ENCODE measurements at places on chromosomes 12 and 14.

DNA sequence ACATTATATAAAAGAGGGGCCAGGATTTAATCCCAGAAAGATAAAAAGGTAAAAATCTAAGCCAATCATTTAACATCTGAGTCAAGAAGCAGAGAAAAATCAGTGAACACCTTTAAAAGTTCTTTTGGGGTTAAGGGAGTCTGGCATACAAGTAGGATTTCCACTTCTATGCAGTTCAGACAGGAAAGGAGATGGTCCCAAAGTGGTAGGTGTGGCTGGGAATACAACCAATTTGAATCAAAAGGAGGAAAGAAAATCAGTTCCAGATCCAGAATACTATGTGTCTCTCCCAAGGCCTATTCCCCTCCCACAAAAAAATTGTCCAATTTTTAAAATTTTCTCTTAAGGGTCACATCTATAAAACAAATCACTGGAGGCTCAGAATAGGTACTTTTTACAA, 167.4 kb downstream of the PHLDA1 start:
- DNase-seq, result no peak

DNA sequence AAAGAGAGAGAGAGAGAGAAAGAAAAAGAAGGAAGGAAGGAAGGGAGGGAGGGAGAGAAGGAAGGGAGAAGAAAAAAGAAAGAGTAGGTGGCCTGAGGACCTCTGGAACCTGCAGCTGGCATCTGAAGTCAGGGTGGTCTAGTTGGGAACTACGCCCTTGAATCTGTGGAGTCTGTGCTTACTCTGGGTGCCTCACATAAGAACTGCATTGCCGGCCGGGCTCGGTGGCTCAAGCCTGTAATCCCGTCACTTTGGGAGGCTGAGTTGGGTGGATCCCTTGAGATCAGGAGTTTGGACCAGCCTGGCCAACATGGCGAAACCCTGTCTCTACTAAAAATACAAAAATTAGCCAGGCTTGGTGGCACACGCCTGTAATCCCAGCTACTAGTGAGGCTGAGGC, 10.0 kb upstream of the NRDE2 start:
- DNase-seq, result no peak

DNA sequence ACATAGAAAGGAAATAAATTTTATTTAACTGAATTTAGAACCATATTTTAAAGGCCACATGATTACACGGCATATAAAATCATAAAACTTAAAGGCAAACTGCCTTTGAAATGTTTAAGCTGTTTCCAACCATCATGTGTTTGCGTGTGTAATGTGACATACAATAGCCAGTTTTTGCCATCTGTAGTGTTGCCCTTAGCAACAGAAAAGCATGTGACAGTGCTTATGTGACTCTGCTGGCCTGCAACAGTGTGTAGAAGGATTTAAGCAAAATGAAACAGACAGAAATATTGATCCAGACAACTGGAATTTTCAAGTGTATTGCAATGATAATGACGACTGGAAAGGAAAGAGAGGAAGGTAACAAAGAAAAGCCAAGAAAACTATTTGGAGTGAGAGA, 49.5 kb downstream of the TSPAN19 start:
- DNase-seq, result no peak

DNA sequence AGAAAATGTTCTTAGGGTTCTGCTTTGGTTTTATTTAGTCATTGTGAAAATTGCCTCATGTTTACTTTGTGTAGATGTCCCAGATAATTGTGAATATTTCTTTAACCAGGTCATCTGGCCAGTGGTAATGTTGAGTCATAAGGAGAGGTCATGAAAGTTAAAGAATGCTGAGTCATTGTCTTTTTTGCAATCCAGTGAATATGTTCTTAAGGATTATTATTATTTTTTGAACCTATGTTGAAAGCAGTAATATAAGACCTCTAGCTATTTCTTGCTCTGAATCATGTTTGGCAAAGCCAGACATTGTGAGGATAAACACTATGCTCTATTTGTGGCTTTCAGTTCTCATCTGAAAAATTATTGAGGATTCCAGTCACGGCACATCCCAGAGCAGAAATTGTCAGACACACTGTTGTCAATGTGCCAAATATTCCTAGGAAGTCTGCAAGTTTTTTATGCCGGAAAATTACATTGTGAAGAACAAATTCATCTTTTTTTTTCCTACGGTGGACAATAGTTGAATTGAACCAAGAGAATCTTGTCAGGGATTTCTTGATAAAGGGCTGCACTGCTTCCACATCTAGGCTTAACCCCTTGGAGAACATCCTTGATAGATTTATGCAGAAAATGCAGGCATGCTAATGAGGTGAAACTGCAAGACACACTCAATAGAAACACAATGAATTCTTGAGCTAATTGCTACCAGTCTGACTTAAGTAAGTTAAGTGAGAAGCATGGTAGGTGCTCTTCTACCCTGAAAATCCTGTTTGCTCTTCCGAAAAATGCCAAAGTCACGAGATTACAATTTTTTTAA, 369.6 kb downstream of the ATP23 start:
- DNase-seq, result no peak

DNA sequence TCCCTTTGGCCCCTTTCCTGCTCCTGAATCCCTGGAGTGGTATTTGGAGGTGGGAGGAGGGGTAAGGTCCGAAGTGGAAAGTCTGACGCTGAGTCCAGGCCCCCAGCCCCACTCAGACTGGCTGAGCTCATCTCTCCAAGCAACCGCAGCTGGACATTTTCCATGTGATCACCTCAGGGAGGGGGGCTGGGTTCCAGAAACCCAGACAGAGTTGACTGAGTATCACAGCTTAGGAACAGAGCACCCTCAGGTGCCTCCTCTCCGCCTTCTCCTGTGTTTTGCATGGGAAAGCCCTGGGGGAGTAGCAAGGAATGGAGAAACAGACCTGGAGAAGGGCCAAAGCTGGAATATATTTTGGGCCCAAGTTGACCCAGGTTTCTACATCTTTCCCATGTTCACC, 8.0 kb upstream of the ITGA5 start:
- DNase-seq, result no peak

DNA sequence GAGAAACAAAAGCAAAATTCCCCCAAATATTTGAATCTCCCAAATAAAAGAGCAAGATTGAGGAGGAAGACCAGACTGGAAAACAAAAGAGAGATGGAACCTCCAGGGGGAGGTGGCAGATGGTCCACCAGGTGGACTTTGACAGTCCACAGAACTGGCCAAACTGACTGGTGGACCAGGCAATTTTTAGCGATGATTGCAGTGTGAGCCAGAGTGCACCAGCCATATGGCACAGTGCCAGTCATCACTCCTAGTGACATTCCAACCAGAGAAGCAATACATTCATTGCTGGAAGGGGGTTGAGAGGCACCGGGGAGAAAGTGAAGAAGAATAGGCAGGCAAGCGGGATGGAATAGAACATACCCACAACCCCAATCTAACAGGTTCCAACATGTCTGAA, 182.9 kb downstream of the EXOC5 start:
- DNase-seq, result no peak

DNA sequence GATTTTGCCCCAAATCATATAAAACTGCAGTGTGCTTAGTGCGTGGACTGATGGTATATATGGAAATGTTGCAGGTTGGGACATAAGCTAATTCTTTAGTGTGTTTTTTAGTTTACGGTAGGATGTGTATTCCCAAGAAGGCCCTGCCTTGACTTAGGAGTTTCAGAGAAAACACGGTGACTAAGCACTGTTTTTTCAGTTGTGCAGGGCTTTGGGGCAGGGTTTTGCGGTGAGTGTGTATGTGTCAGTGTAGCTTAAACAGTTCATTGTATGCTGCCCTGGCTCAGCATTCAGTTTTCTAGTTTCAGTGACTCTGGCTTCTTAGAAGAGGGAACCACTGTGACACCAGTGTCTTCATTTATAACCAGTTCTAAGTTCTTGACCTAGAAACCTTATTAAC, 101.2 kb downstream of the AKAP6 start:
- DNase-seq, result no peak

GRCh38 chr12:22624870-22625761, at the start of gene ETNK1:
TSS of gene ETNK1 (plus strand) at chr12:22625171. CDS start at chr12:22625431, 260 bp downstream.
- peak; percentile 87 for DNase-seq

DNA sequence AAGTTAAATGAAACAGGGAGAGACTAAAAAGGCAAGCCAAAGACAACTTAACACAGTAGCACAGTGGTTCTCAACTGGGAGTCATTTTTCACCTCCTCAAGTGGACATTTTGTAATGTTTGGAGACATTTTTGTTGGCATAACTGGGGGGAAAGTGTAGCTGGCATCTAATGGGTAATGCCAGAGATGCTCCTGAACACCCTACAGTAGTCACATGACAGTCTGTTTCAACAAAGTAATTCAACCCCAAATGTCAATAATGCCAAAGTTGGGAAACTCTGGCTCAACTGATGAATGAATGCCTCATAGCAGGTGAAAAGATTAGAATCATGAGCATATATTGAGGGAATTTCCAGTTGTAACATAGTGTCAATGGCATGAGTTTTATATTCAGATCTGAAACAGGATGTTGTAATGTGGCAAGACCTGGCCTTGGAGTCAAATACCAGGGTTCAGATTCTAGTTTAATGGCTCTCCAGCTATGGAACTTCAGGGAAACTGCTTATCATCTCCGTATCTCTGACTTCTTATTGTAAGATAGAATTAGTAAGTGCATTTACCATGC, 2.4 kb upstream of the OR4K5 start:
- DNase-seq, result no peak

DNA sequence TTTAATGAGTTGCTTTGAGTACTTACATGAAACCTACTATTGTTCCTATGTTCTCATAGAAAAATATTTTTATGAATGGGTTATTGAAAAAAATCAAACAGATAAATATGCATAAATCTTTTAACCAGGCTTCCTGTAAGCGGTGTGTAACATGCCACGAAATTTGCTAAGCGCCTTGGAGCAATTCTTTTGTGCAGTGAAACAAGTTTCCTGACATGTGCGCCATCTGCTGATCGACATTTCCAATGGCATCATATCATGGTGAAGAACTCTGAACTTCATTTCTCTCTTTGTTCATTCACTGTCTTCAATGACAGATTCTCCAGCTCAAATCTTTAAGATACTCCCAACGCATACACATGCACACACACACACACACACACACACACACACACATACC, 145.6 kb upstream of the NAV3 start:
- no peak for DNase-seq

GRCh38 chr12:104751594-104751993, 206.5 kb downstream of the SLC41A2 start:
- DNase-seq, result peak; percentile 63

DNA sequence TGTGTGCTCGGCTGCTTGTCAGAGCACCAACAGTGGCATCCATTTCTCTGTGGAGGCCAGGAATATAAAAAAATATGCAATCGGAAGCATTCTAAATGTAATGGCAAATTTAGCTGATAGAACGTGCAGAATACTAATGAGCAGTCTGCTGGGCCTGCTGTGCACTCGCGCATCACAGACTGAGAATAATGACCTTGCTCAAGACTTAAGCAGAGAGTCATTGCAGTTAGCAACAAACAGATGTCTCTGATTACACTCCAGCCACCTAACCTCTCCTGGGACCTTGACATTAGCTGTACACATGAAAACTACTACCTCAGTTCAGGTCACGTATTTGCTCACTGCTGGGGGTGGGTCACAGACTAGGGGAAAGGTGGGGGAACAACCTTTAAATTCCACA, 269.2 kb upstream of the DAAM1 start:
- DNase-seq, result no peak

DNA sequence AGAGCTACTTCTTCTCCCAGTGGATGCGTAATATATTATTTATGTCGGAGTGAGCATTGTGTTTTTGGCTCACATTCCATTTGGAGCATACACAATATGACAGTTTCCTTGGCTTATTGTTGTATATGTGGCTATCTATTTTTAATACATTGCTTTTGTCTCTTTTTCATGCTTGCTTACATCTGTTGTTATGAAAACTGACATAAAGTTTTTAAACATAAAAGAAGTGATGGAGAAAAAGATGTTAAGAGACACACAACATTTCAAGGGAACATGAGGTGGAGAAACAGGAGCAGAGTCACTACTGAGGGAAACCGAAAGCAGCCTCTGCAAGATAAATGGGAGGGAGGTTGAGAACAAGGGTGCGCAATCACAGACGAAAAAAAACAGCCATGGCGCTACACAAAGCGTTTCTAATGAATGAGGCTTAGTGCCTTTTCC, 228.4 kb upstream of the NPAS3 start:
- DNase-seq, result no peak

DNA sequence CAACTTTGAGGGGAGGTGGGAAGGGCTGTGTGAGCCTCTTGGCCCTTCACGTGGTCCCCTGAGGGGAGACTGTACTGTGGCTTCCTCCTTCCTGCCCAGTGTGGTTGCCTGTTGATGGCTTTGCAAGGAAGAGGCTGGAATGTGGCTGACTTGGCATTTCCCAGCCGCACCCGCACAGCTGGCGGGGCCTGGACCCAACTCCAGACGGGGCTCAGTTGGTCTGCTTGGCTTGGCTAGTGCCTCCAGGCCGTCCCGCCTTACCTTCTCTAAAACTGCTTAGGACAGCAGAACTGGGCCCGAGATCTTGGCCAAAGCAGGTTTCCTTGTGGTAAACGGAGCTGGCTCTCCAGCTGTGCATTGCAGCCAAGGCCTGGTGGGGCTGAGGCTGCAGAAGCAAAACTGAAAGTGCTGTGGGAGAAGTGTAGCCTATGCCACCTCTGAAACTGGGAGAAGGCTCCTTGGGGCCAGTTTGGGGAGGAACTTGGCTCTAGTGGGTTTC, 139.5 kb downstream of the SMOC1 start:
- DNase-seq, result peak; percentile 42

- DNase-seq, result no peak
These were observed 328.8 kb downstream of the ADGRD1 start for GRCh38 chr12:131282292-131283080.

GRCh38 chr12:94151582-94151981, 3.2 kb downstream of the PLXNC1 start:
- no peak for DNase-seq

GRCh38 chr12:95976416-95976832, 19.7 kb downstream of the HAL start:
- no peak for DNase-seq

- DNase-seq, result no peak
These were observed 185.9 kb downstream of the PPFIA2 start for GRCh38 chr12:81573228-81573627.

GRCh38 chr14:35985474-35986218, 159.5 kb downstream of the BRMS1L start:
- no peak for DNase-seq

GRCh38 chr14:29352706-29353080, 575.0 kb downstream of the PRKD1 start:
- DNase-seq, result no peak

GRCh38 chr12:111304642-111305071, 64.2 kb downstream of the PHETA1 start:
- DNase-seq, result peak; percentile 20

- no peak for DNase-seq
These were observed 91.8 kb upstream of the RIN3 start for GRCh38 chr14:92421751-92422150.

- DNase-seq, result no peak
These were observed 161.4 kb downstream of the ADGRD1 start for GRCh38 chr12:131114942-131115584.

GRCh38 chr14:24317141-24317928, 6.0 kb downstream of the LTB4R start:
- DNase-seq, result peak; percentile 48

- DNase-seq, result no peak
These were observed 112.3 kb upstream of the KRR1 start for GRCh38 chr12:75623631-75624154.

- peak; percentile 68 for DNase-seq
These were observed 6.1 kb downstream of the SDR39U1 start for GRCh38 chr14:24436355-24437019.

GRCh38 chr12:54328595-54329337, 3.8 kb downstream of the COPZ1 start:
- no peak for DNase-seq

GRCh38 chr14:77011245-77011644, 17.3 kb downstream of the IRF2BPL start:
- DNase-seq, result no peak

All from CD14-positive monocyte (primary cell).